ENCODE measurements at places on chromosomes 13 and 19.

DNA sequence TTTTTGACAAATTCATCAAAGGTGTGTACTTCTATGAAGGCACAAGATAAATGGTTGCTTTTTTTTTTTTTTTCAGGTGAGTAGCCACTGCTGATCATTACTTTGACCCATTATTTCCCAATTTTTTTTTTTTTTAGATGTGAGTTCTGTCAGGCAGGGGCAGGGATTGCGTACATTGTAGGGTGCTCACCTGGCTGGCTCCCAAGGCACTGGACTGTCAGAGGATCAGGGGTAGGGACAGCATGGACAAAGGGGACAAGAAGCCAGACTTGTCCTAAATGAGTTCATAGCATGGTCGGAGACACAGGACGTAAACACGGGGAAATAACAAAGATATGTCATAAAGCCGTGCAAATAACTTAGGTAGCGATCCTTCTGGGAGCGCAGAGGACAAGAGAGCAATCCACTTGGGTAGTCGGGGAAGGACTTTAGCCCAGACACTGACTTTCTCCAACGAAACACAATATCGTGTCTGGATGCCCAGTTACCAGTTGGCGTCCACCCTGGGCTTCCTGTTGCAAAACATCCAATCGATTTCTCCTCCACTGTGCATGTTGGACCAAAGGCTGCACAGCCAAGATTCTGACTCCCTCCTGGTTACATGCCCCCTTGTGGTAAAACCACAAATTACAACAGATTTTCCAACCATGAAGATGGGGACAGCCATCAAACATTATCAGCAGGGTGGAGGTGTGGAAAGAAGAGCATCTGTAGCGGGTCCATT, 27.5 kb upstream of the KATNAL1 start:
- no peak for DNase-seq

DNA sequence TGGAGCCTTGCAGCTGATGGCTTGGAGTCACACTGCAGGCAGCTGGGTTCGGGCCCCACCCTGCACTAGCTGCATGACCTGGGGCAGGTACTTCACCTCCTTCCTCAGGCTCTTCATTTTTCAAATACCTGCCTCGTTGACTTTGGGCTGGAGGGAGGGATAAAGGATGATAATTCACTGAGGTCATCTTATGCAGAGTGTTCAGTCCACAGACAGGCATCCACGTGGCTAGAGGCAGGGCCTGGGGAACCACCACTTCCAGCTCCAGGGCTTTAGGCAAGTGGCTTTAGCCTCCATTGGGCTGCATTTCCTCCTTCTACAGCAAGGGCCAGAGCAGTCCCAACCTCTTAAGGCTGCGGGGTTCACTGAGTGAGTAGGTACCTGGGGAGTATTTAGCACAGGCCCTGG, 84.8 kb downstream of the SIPA1L3 start:
- no peak for DNase-seq

DNA sequence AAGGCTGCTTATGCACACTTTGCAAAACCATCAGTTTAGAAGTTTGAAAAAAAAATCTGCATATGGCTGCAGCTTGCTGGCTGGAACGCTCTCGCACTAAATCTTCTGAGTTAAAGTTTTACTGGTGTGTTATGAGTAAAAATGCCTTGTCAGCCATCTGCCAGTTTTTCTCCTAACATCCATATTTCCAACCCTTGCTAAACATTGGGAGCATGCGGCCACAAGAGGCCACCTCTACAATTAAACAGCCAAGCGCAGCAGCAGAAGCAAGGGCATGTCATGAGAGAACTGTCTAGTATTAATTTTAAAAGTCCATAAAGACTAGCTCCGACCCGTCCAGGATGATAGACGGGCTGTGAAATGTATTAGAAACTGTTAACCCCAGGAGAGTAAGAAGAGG, 248.3 kb downstream of the TSHZ3 start:
- DNase-seq = no peak

DNA sequence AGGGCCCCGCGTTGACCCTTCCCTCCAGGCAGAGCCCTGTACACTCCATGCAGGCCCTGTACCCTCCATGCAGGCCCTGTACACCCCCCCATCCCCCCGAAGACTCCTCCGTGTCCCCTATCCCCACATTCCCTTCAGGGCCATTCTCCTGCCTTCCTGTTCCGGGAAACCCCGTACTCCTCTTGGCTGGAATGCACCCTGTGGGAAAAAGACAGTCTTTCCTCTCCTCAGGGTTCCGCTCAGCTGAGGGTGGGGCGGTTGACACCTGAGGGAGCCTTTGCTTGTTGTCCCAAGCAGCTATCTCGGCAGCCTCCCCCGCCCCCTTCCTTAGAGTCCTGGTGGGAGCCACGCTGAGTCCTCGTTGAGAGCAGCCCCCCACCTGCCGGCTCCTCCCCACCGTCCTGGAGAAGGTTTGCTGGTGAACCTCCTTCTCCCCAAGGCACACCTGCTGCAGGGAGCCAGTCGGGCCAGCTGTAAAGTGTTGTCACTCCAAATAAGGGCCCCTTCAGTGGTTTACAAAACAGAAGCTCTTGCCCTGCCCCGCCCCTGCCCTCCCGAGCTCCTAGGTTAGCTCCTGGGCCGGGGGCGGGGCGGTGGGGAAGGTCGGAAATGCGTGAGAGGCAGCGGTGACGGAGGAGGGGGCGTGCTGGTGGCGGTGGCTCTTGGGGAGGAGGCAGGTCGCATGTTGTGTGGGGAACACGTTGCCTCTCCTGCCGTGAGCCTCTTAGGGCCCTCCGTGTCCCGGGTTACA, 1.5 kb downstream of the GNA11 start:
- DNase-seq = no peak

- no peak for DNase-seq
Observed at GRCh38 chr19:46586294-46586693, 14.8 kb upstream of the CALM3 start.

GRCh38 chr19:49118565-49119410, at the start of gene C19orf73:
Gene C19orf73 (minus strand): TSS chr19:49119143. CDS start chr19:49119022, 121 bp downstream.
- DNase-seq = peak; percentile 78

GRCh38 chr13:70324519-70324918, 216.3 kb upstream of the KLHL1 start:
- DNase-seq = no peak

Measured in T47D (cell line).